ENCODE measurements at places on chromosomes 3 and 15.
A peak's percentile ranks its signal among the peaks of the same experiment; 100 is the strongest.

DNA sequence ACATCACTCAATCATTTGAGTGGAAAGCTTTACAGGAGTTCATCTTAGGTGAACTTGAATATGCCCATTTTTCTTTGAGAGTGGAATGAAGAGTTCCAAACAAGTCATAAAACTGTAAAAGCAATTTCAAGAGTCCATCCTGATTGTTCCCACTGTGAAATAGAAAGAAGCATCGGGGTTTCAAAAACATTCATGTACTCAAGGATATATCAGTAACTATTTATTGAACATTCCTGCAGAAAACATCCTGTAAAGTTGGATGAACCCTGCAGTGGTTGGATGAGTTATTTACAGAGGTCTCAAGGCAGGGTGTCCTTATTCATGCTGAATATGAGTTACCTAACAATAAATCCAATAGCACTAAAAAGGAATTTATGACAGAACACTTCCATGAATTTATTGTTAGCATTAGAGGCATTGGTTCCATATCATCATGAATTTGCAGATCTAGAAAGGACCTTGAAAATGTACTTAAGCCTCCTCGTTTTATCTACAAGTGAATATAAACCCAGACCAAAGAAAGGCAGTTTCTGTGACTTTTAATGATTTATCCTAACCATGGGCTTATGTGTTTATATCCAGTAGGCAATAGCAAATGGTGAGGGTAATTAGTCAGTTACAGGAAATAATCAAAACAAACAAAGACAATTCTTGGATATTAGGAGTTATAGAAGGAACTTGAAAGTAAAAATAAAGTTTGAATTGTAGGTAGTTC, 361.9 kb upstream of the KCNMB2 start:
- DNase-seq, result no peak

DNA sequence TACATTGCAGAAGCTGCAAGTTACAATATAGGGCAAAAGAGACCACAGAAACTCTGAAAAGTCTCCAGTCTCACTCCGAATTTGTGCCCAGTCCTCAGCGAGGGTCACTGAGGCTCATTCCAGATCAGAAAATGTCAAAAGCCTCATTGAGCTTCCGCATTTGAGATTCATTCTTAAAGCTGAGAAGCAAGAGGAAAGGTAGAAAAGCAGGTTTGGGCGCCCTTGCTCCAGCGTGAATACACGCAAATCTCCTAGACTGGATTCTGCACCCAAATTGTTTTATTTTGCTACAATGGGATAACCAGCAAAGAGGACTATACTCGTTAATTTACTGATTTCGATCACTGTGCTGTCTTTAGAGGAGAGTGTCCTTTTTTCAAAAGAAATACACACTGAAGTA, 212.2 kb downstream of the STT3B start:
- no peak for DNase-seq

GRCh38 chr3:120693439-120694171, 11.6 kb upstream of the HGD start:
- DNase-seq, result peak; percentile 57

DNA sequence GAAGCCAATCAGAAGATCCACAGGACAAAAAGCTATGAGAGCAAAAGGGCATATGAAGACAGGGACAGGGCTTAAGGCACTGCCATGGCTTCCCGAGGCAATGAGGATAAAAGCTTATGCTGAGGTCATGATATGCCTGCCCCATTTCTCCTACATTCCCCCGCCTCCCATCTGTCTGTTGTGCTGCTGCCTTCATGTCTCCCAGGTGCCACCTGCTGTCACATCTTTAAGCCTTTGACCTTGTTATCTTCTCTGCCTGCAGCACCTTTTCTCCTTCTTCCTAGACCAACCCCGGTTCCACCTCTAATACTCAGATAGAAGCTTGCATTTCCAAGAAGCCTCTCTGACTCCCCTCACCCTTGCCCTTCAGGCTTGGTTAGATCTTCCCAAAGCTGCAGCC, 213.8 kb downstream of the ARRDC4 start:
- no peak for DNase-seq
